ENCODE measurements at places on chromosomes 12 and 14.

DNA sequence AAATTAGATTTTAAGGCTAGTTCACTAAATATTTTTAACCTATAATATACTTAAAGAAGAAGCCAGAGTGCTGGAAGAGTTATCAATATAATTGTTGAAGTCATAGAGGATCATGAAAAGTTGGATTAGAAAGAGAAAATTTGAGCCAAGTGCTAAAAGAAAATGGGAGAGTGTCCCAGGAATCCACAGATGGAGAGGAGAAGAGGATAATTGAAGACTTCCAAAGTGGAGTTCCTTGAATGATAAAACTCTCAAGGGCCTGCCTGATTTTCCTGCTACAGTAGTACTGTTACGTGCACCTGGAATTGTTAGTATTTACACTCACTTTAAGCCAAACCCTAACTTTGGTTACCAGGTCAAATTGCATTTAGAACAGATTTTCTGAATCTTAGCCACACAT is 113.2 kb downstream of the MSRB3 start:
- no peak for DNase-seq

- no peak for DNase-seq
These were observed 31.1 kb upstream of the BEGAIN start for GRCh38 chr14:100618318-100618693.

DNA sequence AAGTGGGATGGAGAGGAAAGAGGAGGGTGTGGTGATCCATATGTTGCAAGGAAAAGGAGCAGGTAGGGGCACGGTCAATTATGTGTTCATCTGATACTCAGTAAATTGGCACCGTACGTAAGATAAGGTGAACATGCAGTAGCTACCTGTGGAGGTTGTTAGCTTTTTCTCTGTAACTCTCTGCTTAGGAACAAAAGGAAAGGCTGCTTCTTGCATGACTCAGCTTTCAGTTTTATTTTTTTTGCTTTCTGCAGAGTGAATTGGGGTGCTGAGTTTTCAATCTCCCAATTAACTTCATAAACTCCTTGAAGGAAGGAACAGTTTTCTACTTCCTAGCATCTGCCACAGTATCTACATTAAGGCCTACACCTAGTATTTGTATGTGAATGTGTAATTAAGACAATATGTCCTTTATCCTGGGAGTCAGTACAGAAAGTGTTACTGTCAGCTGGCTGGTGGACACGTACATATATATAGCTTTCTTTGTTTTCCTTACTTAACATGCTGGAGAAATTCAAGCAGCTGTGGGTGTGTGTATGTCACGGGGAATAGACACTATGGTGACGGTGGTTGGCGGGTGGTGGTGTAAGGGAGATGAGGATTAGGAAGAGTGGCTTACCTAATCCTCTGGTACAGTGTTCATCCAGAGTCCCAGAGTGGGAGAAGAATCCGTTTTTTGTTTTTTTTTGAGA is 40.1 kb upstream of the WNK1 start:
- no peak for DNase-seq

DNA sequence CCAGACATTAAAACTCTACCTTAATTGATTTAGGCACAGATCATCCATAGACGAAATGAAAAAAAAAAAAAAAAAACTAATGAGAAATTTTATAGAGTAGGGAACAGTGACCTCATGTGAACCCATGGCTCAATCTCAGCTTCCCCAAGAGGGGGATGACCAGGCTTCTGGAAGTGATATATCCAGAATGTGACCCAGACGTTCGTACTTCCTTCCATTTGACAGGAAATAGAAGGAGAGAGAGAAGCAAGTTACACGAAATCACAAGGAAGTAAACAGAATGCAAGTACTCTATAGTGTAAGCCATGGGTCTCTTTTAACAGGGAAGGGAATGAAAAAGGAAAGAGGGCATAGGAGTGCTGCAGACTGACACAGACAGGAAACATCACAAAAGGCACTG is 10.1 kb downstream of the FOXN3 start:
- no peak for DNase-seq

DNA sequence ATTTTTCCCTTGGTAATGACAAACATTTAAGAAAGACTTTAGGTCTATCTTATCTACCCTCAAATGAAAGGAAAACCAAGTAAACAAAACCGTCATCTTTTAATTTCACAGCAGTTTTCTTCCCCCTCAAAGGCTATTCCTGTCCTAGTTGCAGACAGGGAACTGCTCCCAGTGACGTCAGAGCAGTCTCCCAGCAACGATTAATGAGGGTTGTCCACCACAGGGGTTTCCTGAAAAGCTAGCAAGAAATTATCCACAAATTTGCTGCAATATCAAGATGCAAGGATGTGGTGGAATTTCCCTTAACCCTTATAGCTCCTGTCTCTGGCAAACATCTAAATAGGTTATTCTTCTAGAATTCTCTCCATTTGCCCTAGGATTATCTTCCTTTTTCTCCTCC is 89.1 kb upstream of the STAC3 start:
- DNase-seq = no peak

DNA sequence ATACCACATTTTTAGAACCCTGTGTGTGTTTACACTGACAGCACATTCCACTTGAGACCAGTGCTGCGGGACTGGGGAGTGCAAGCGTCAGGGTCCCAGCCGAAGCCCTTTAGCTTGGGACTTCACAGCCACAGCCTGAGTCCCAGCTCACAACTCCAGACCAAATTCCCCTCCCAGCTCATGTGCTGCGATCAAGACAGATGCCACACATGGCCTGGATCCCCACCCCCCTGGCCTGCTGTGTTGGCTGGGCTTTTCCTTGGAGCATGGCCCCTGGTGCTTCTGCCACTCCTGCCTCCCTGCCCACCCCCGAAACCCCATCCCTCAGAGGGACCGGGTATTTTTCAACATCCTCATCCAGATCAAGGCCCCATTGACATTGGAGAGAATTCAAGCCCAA is 63.7 kb downstream of the WDR20 start:
- no peak for DNase-seq

GRCh38 chr12:100830003-100830795 is 35.6 kb downstream of the ANO4 start:
- no peak for DNase-seq

DNA sequence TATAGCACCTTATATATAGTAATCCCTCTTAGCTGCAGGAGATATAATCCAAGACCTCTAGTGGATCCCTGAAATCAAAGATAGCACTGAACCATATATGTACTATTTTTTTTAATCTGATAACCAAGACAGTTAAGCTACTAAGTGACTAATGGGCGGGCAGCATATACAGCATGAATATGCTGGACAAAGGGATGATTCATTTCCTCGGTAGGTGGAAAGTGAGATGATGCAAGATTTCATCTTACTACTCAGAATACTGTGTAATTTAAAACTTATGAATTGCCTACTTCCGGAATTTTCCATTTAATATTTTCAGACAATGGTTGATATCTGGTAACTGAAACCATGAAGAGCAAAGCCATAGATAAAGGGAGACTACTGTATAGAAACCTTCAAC is 36.2 kb downstream of the PRMT8 start:
- no peak for DNase-seq

GRCh38 chr14:92880851-92881250 is 42.1 kb upstream of the CHGA start:
- no peak for DNase-seq

DNA sequence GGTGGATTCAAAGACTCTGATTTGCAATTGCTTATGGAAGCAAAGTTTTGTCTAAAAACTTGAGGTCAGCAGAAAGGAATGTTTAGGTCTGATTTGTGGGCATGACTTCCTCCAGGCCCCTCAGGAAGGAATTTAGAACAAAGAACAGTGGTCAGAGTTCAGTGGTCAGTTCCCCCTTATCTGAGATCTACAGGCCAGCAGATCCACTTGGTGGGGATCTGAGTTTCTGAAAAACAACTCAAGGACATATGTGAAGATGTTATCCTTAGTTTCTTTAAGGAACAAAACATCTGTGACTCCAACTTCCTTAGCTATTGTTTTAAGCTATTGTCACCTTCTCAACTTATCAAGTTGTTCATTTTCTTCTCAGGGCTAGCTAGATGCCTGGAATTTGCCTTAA is 28.0 kb upstream of the NAA30 start:
- DNase-seq = no peak

GRCh38 chr14:49212721-49213120 is 373.5 kb downstream of the RPS29 start:
- DNase-seq = no peak

- no peak for DNase-seq
These were observed 136.5 kb upstream of the SFSWAP start for GRCh38 chr12:131574395-131574771.

DNA sequence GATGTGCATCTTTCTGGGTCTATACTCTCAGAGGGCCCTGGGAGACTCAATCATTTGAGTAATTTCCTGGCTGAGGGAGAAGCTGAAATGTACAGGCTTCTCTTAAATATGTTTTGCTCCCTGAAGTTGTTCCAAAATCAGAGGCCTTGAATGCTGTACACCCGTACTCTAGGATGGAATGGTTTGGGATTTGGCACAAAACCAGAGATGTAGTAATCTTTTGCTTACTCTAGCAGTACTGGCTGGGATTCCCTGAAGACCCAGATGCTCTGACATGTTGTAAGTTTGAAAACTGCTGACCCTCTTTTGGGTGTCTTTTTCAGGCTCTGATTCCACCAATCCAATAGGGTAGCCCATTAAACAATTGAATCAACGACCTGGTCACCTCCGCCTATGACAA is 10.4 kb downstream of the ACACB start:
- no peak for DNase-seq

DNA sequence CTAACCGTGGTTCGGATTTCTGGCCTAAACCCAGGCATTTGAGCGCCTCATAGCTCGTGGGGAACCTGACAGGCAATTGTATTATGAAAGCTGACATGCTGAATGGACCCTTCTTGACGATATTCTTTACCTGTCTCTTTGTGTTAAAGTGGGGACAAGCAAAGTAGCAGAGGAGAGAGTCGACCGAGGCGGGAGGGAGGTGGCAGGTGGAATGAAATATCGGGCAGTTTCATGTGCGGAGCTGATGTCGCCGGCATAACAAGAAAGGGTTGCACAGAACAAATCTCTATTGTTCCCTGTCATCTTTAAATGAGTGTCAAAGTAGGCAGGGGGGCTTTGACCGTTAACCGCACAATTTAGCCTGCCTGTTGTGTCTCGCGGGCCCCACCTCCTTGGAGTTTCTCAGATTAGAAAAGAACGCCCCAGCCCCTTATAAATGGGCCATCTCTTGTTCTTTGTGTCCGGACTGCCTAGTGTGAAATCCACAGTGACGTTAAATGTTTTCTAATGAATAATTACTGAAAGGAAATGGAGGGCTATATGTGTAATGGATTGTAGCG is 11.5 kb downstream of the MYO1H start:
- no peak for DNase-seq

- DNase-seq = no peak
These were observed 167.9 kb downstream of the PRKD1 start for GRCh38 chr14:29759521-29760340.

DNA sequence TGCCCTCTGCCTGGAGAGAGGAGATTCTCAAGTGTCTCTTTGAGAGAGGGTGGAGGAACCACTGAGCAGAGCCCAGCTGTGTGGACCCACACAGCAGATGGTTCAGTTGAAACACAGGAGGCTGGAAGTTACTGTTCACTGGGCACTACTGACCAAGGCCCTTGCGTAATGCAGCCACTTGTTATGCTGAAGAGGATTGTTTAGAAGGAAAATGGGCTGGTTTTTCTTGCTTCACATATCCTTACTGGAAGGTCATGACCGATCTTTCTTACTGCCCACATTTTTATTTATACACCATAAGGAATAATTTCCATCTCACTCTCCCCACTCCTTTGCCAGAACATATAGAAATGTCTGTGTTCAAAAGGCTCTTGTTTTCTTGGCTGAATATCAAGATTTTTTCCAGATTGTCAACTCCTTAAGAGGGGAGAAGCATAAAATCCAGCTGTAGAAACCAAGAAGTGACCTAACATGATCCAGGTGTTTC is 375.1 kb upstream of the DDHD1 start:
- no peak for DNase-seq

DNA sequence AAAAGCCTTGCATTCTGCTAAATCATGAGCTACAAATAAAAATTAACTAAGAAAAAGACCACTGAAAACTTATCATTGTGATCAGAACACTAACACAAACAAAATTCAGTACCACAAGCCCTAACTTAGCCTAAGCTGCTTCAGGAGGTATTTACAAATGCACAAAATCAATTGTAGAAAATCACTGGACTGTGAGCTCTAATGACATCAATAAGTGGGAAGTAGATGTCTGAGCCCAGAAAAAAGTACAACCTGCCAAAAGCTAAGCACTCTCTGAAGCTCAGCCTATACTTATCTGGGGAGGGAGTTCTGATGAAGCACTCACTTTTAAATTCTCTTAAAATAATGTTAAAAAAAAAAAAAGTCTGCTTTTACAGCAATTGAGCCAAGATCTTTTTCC is 92.9 kb downstream of the SLCO1B1 start:
- no peak for DNase-seq
